ENCODE measurements at places on chromosomes 16 and 17.

DNA sequence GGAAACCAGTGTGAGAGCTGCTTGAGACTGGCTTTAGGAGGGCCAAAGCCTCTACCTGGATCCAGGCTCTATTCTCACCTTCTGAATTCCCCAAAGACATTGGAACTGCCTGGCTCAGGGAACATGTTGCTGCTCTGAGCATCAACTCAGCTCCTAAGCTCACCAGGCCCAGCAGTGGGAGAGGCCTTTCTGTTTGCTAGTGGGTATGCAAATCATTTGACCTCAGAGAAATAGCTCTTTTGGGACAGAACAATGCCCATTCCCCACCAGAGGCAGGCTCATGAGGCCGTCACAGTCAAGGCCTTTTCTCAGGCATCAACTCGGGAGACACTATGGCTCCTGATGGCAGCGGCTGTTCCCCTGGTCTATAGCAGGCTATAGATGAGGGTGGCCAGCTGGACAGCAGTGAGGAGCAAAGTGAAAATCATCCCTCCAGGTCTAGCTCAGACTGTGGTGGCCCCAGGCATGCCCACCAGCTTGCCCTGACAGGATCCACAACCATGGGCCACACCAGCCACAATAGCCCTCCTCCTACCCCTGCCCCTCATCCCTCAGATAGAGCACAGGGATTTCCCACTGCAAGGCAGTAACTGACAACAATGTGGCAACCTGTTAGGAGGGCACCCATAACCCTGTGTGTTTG, 30.4 kb upstream of the GFOD2 start:
- no peak for DNase-seq

- no peak for DNase-seq
Measured at GRCh38 chr17:46200197-46200596, 7.0 kb upstream of the KANSL1 start.

- no peak for DNase-seq
Measured at GRCh38 chr17:73588301-73588846, 55.9 kb downstream of the SDK2 start.

- DNase-seq: no peak
Measured at GRCh38 chr17:69480245-69480644, 65.7 kb downstream of the MAP2K6 start.

GRCh38 chr17:75776386-75777295, 8.0 kb upstream of the UNK start:
- no peak for DNase-seq

DNA sequence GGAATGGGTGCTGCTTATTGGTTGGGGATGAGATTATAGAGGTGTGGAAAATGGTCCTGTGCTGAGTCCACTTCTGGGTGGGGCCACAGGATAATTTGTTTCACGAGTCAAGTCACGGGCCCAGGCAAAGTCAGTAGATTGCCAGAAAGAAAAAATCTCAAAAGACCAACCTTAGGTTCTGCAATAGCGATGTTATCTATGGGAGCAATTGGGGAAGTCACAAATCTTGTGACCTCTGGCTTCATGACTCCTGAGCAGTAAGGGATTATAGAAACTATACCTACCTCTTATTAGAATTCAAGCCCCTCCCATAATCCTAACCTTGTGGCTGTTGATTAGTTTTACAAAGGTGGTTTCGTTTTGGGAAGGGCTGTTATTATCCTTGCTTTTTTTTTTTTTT, 31.4 kb downstream of the WWP2 start:
- DNase-seq: no peak

DNA sequence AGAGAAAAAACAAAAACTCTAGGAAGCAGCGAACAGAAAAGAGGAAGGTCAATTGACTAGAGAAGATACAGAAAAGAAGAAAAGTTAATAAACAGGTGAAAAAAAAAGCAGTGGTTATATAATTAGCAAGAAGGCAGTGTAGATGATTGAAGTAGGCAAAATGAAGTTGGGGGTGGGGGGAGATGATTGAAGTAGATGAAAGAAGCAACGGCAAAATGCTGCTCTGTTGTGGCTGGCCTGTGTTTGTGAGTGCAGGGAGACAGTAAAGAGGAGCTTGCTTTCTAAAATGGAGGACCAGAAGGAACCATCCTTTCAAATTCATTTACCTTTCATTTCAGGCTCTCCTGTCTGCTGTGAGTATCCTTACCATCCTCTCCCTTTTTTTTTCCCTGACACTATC, 3.6 kb downstream of the EVI2B start:
- no peak for DNase-seq

- DNase-seq: no peak
Measured at GRCh38 chr17:71936977-71937376, 183.8 kb upstream of the SOX9 start.

- DNase-seq: no peak
Measured at GRCh38 chr16:11627822-11628457, 40.3 kb upstream of the SNN start.

DNA sequence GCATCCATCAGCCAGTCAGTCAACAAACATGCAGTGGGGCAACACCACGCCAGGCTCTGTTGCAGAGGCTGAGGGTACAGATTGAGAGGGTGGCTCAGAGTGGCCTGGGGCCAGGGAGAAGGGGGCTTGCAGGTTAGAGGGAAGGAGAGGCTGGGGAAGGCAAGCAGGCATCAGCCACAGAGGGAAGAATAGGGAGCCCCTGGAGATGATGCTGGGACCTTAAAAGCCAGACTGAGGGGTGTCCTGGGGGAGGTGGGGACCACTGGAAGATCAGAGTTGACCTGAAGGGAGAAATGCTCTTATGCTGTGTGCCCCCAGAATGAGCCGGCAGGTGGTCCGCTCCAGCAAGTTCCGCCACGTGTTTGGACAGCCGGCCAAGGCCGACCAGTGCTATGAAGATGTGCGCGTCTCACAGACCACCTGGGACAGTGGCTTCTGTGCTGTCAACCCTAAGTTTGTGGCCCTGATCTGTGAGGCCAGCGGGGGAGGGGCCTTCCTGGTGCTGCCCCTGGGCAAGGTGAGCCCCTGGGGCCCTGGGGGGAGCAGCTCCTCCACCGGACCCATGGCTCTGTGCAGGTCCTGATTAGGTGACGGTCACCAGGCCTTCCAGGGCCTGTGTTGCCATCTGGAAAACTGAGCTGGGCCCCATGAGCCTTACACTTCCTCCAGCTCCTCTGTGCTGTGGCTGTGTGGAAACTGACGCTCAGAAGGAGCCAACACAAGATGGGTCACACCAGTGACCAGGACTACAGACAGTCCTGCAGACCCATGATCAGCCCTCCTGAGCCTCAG, 1.7 kb downstream of the CORO1A start:
- DNase-seq: no peak

- no peak for DNase-seq
Measured at GRCh38 chr17:48374650-48375230, 55.3 kb downstream of the SKAP1 start.

DNA sequence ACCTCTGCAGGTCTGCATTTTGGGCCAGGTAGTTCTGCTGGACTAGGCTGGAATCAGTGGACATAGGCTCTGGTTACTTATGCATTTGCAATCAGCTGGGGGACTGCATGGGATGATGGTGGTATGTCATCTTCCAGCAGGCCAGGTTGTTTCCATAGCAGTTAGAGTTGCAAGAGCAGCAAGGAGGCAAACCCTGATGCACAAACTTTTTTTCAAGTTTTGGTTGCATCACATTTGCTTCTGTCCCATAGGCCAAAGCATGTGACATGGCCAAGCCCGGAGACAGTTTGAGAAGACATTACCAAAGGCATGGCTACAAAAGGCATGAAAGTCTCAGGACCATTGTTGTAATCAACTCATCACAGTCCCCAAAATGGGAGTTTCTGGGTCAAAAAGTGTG, 58.2 kb downstream of the PRKCB start:
- no peak for DNase-seq

DNA sequence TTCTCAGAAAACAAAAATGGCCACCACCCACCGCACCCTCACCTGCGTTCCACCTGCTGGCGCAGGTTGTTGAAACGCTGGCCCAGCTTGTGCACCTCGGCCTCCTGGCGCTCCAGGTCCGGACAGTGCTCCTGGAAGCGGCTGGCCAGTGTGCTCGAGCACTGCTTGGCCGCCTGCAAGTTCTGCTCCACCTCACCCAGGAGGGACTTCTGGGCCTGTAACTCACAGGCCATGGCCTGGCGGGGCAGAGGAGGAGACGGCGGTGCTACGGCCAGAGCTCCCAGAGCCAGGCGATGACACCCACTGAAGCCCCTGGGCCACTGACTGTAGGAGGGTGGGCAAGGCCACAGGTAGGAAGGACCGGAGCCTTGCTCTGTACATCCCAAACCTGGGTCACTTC, 43.4 kb downstream of the UBN1 start:
- no peak for DNase-seq

DNA sequence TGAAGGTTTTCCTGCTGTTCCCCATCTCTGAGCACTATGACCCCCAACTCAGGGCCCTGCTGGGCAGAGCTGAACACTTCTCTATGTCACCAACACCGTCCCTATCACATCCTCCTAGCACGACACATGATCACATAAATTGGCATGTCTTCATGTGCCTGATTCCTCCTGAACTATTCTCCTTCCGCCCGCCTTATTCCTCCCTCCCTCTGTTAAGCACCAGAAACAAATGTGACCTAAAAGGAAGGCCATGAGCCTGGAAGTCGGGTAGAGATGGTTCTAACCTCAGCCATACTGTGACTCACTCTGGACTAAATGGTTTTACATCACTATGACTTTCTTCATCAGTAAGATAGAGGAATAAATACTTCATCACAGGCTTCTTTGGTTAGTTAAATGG, 80.8 kb upstream of the DYNLRB2 start:
- DNase-seq: no peak

DNA sequence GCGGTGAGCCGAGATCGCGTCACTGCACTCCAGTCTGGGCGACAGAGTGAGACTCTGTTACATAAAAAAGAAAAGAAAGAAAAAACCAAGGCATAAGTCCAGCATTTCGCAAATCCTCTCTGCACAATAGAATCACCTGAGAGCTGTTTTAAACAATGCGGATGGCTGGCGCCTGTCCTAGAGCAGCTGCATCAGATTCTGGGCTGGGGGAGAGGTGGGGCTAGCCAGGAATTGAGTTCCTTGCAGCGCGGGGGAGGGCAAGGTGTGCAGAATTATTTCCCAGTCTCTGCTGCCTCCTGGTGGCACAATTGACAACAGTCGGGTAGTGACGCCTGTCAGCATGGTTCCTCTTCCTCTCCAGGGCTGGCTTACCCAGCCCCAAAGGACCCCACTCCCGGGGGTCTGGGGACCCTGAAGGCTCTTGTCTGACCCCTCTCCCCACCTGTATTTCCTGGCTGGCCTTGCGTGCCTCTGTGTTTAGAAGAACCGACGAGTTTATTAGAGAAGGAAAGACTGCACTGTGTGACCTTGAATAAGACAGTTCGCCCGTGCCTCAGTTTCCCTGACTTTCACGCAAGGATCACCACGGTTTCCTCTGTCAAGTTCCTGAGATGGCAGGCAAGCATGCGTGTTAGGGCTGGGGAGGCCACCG, 41.1 kb upstream of the PLCG2 start:
- DNase-seq: peak; percentile 77

DNA sequence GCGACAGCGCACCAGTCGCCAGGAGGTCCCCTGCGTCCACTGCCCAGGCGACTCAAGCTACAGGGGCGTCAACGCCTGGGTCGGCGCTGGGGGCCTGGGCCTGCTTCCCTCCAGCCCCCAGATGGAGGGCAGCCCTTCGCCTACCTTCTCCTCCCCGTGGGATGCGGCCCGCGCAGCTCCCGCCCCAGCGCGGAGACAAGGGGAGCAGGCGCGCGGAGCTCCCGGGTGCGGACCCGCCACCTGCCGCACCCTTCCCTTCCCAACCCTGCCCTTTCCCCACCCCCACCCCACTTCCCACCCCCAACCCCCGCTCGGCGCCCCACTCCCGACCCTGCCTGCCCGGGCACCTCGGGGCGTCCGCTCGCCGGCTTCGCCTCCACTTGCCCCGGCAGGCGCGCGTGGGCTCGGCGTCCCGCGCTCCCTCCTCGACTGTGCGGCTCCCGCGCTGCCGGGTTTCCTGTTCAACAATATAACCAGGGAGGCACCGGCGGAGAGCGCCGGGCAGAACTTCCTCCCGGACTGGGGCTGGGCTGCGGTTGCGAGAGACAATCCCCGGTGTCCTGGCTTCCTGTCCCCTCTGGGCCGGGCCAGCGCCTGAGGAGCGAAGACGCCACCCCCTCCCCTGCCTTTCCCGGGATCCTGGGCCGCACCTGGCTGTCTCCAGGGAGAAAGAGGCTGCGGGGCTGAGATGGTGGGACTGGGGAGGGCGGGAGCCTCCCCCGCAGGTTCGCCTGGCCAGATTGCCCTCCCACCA, at the start of gene ARHGAP27:
ARHGAP27 (minus strand) TSS at position 466 of the 754 bp plus-strand sequence. CDS start 2,591 bp downstream, outside the sequence.
- DNase-seq: no peak

DNA sequence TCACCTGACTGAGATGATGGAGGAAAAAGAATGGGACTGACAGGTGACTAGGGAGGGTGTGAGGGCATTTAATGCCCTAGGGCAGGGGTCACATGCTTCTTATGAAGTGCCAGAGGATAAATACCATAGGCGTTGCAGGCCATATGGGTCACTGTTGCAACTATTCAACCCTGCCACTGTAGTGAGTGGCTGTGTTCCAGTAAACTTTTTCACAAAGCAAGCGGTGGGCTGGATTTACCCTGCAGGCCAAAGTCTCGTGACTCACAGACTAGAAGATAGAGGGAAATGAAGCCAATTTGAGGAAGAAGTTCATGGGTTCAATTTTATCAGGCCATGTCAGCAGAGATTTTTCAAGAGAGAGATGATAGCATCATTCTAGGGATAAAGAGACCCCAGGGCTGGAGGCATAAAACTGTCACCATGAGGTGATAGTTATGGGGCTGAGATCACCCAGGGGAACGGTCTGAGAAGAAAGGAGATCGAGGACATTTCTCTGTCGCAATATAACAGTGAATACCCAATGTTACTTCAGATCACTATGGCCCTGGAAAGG, 8.6 kb downstream of the ARHGAP17 start:
- DNase-seq: no peak

DNA sequence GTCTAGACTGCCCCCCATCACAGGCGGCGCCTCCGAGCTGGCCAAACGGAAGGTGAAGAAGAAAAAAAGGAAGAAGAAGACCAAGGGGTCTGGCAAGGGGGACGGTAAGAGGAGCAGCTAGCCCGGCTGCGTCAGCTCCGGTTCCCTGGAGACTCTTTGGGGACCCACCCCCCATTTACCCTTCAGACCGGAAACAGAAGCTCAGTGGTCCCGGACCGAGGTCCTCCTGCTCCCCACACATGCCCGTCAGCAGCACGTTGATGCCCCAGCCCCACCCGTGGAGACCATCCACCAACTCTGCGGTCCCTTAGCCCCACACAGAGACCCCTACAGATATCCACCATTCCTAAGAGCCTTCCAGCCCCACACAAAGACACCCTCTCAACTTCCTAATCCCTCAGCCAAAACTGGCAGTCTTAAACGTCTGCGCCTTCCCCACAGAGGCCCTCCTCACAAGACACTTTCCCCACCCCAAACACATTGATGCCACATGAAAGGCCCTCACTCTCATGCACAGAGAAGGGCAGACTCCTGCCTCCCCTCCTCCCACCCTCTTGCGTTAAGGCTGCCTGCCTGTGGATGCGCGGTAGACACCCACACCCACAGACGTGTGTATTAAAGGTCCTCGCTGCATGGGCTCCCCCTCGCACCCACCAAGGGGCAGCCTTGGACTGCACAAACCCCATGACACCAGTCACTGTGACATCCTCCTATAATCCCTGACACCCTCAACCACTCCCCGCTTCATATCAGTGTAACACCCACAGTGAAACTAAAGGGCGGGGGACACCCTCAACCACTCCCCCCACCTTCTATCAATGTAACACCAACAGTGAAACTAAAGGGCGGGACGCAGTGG, 58.2 kb upstream of the RPH3AL start:
- DNase-seq: no peak

GRCh38 chr16:85077039-85077438, 35.2 kb downstream of the CIBAR2 start:
- no peak for DNase-seq

- no peak for DNase-seq
Measured at GRCh38 chr17:50191359-50192143, 9.9 kb downstream of the COL1A1 start.

- no peak for DNase-seq
Measured at GRCh38 chr16:89407925-89408300, 82.4 kb downstream of the ANKRD11 start.

Measured in NT2/D1 (cell line).